ENCODE measurements at places on chromosomes 12 and 14. TPM values are rescaled to one million over a fixed set of nuclear protein-coding genes. Genes with fewer than 3 reads are reported as not detected.

DNA sequence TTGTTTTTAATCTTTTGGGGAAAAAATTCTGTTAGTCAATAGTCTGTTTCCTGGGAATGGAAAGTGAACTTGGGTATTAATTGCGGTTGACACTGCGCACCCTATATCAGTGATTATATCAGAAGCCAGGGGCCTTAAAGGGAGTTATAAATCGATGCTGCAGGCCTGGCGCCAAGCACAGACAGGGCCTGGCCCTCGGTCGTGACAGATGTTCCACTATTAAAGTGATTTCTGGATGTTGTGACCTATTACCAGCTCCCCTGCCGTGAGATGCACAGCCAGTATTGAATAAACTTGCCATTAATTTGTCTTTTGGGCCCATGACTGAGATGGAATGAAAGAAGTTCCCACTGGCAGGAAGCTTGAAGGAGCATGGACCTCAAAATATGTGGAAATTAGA is 45.1 kb upstream of the KITLG start:
- no peaks in the 10 kb centered on the region for H3K4me1 ChIP-seq
- H3K27me3 ChIP-seq: no peaks in the 10 kb centered on the region
- H3K4me3 ChIP-seq: no peak overlapping the region
- no peak overlapping the region for H3K27ac ChIP-seq

The RNASE3 gene
- not detected for total RNA-seq

DNA sequence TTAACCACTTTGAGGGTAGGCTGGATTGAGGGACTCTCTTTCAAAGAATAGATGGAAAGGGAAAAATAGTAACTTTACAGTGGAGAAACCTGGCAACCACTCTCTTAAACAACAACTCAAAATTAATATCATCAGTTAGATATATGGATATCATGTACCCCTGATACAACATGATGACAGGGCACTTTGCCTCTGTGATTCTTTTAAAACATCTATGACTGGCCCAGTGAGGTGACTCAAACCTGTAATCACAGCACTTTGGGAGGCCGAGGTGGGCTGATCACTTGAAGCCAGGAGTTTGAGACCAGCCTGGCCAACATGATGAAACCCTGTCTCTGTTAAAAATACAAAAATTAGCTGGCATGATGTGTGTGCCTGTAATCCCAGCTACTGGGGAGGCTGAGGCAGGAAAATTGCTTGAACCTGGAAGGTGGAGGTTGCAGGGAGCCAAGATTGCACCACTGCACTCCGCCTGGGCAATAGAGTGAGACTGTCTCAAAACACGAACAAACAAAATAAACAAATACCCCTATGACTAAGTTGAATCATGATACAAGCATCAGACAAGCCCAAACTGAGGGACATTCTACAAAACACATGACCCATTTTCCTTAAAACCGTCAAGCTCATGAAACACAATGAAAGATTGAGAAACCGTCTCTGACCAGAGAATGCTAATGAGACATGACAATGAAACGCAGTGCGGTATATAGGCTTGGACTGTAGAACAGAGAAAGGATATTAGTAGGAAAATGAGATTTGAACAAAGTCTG is 26.4 kb upstream of the SLC7A8 start:
- no peak overlapping the region for H3K27ac ChIP-seq
- H3K4me3 ChIP-seq: no peak overlapping the region
- no peaks in the 10 kb centered on the region for H3K4me1 ChIP-seq
- H3K27me3 ChIP-seq: no peaks in the 10 kb centered on the region
- DNase-seq: no peak
- no peaks in the 10 kb centered on the region for H3K36me3 ChIP-seq

DNA sequence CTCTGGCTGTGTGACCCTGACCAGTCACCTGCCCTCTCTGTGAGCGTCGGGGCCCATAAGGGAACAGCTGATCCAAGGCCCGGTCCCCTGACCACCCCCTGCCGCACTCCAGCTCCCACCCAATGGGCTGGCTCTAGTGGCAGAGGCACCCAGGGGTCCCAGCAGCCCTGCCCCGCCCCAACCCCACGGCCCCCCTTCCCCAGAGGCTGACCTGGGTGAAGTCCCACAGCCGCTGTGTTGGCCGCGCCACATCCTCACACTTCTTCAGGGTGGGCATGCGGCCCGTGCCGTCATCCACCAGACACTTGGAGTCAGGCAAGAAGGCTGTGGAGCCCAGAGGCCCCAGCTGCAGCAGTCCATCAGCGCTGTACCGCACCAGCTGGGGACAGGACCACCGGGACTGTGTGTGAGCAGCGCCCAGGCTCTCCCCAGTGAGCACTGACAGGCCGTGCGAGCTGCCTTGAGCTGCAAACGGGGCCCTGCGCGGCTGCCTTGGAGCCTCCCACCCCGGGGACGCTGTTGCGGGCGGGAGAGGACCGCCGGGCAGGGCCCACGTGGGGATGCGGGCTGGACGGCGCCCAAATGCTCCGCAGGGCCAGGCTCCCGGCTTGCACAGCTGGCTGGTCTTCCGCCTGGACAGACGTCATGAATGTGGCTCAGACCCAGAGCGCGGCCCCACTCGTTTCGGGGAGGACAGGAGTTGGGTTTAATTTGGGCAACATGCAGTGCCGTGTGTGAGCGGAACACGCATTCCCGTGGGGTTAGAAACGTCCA is 53.5 kb downstream of the NOC4L start:
- H3K27me3 ChIP-seq: peaks cover 38% of the 10 kb centered on the region
- H3K4me1 ChIP-seq: no peaks in the 10 kb centered on the region
- no peak overlapping the region for H3K27ac ChIP-seq
- peak overlapping the region; percentile 22 for H3K4me3 ChIP-seq
- no peaks in the 10 kb centered on the region for H3K36me3 ChIP-seq
- DNase-seq: no peak

The SLC4A8 gene
- total RNA-seq: not detected

The KRT81 gene
- total RNA-seq: not detected
